ENCODE measurements at places on chromosomes 2 and 18.

DNA sequence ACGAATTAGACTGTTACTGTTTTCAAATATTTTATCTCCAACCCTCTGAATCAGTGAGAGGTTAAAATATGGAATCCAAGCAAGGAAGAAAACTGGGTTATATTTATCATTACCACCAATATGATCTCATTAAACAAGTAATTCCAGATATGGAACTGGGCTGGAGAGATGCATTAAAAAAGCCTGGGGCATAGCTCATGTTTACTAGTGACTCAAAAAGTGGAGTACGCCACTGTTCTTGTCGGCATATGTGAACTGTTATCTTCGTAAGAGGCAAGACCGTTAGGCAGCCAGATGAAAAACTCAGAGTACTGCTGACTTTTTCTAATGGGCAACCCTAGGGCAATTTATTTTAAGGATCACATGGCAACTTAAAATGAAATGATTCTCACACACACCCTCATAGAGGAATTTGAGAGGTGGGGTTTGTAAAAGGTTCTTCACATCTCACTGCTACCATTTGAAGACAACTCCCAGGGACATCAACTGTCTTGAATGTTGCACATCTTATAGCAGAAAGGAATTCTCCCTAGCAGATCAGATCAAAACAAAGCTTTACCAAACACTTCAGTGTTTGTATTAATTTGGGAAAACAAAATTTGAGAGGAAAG lies 105.2 kb upstream of the TFCP2L1 start:
- no peak for DNase-seq

DNA sequence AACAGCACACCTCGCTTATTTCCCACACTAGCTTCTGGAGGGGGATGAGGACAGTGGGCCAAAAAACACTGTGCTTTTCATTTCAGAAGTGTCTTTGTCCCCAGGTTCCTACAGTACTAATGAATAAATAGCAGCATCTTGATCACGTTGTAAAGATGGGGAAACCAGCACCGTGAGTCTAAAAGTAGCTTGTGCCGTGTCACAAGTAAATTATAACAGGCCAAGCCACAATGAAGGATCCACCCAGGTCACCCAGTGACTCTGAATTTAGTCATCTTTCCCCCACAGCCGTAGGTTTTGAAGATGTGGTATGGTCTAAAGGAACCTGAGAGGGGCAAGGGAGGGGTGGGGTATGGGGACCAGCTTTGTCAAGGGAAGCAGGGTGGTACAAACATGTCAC lies 8.8 kb downstream of the FZD7 start:
- DNase-seq, result no peak

DNA sequence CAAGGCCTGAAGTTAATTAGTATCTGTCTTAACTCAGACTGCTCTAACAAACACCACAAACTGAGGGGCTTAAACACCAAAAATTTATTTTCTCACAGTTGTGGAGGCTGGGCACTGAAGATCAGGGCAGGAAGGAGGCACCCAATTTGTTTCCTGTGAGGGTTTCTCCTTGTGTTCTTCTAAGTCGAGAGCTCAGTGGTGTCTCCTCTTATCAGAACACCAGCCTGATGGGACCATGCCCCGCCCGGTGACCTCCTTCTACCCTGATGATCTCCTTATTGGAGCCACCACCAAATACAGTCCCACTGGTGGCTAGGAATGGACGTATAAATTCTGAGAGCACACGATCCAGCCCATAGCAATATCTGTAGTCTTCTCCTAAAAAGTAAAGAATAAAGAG lies 20.5 kb downstream of the TMEM18 start:
- DNase-seq, result no peak

DNA sequence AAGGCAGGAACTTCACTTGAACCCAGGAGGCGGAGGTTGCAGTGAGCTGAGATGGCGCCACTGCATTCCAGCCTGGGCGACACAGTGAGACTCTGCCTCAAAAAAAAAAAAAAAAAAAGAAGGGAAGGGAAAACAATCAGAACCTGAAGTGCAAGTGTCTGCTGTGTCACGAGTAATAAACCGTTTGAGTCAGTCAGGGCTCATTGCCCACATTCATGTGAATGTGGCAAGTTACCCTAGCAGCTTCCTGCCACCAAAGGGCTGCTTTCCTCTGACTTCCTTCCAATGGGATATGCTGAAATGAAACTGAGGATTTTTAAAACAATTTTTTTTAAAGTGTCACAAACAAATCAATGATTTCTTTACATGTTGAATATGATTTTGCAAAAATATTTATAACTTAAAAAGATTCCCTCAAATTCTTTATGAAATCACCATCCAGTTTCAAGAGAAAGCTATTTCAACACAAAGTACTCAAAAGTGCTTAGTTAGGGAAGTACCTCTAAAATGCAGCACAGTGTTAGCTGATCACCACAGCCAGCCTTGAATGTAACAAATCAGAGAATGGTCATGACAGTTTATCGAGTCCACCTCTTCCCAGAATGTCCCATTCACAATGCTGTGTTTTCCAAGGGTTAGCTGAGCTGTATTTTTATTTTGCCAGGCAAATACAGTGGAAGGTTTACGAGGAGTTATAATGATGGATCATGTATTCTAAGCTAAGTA lies 36.4 kb downstream of the WDSUB1 start:
- no peak for DNase-seq

- no peak for DNase-seq
Observed at GRCh38 chr2:180523621-180524340, 456.6 kb upstream of the UBE2E3 start.

DNA sequence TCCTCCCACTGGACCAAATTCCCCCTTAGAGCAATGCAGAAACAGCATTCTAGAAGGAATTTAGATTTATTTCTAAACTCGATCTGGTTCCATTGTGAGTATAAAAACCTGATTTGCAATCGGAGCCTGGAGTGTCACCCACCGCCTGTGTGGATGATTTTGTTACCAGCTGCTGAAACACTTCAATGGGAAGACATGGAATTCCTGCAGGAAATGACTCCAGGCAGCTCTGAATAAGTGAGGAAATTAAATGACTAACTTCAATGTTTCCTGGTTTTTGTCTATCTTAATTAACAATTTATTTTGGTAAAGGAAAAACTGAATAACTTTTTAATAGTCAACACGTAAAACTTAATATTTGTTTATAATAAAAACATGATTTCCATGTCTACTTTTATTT lies 19.3 kb downstream of the CTAGE1 start:
- DNase-seq, result no peak

- DNase-seq, result no peak
Observed at GRCh38 chr2:46497766-46498165, 18.4 kb downstream of the TMEM247 start.

GRCh38 chr2:241425368-241425767 lies 69.3 kb downstream of the FARP2 start:
- DNase-seq, result no peak

GRCh38 chr2:211396815-211397214 lies 840.4 kb downstream of the CPS1 start:
- no peak for DNase-seq

GRCh38 chr2:26940001-26940400 lies 30.4 kb upstream of the MAPRE3 start:
- no peak for DNase-seq

DNA sequence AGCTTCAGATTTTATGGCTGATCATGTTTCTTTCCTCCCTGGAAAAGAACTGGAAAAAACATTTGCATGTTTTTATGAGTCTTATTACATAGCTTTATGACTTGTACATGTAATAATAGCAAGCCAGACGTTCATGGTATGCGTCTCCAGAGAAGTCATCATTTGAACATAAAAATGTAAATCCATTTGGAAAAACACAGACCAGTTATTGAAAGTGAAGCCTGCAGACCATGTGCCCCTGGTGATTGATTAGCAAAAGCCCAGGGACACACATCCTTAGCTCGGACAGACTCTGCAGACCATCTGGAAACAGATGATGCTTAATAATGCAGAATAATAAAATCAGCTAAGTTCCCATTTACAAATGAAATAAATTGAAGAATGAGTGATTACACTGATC lies 283.1 kb downstream of the TDRD15 start:
- DNase-seq, result no peak

- DNase-seq, result no peak
Observed at GRCh38 chr18:79442508-79443221, 46.9 kb downstream of the NFATC1 start.

- no peak for DNase-seq
Observed at GRCh38 chr2:232872826-232873225, 2.8 kb downstream of the SNORC start.

- DNase-seq, result no peak
Observed at GRCh38 chr2:45973426-45973825, 322.0 kb downstream of the PRKCE start.

GRCh38 chr2:102304268-102304667 lies 7.1 kb upstream of the IL1RL1 start:
- no peak for DNase-seq

DNA sequence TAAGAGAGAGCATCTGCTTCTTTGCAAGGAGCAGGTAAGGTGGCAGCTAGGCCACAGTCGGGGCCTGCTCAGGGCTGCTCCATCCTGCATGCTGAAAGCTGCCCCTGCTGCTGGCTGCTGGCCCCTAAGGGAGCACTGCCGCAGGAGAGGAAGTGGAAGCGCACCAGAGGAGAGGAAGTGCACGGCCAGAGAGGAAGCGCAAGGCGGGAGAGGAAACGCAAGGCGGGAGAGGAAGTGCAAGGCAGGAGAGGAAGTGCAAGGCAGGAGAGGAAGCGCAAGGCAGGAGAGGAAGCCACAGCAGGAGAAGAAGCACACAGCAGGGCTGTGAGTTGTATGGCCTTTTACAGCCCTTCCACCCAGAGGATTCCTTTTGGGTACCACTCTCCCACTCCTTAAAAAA lies 539.0 kb upstream of the TNP1 start:
- no peak for DNase-seq

DNA sequence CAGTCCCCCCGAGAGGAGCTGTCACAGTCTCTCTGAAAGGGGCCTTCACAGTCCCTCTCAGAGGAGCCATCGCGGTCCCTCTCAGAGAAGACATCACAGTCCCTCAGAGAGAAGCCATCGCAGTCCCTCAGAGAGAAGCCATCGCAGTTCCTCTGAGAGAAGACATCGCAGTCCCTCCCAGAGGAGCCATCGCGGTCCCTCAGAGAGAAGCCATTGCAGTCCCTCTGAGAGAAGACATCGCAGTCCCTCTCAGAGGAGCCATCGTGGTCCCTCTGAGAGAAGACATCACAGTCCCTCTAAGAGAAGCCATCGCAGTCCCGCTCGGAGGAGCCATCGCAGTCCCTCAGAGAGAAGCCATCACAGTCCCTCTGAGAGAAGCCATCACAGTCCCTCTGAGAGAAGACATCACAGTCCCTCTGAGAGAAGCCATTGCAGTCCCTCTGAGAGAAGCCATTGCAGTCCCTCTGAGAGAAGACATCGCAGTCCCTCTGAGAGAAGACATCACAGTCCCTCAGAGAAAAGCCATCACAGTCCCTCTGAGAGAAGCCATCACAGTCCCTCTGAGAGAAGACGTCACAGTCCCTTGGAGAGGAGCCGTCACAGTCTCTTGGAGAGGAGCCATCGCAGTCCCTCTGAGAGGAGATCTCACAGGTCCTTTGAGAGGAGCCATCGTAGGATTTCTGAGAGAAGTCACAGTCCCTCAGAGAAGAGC lies 1.3 kb upstream of the ZNF512 start:
- DNase-seq, result no peak

DNA sequence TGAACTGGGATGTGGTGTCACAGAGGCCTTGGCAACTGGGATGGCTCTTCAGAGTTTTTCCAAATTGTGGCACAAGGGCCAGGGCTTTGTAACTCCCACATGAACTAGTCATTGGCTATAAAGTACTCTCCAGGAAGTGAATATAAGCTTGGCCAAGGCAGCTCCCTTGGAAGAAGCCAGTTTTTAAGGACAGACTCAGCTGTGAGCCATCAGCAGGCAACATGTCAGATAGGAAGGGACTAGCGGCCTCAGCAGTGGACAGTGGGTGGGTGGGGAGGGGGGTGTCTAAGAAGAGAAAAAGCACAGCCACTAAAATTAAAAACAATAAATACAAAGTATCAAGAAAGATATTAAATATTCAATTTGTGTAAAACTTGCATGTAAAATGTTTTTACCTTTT lies 691.1 kb upstream of the PIK3C3 start:
- DNase-seq, result no peak

GRCh38 chr2:239238839-239239606 lies 161.8 kb downstream of the HDAC4 start:
- no peak for DNase-seq

DNA sequence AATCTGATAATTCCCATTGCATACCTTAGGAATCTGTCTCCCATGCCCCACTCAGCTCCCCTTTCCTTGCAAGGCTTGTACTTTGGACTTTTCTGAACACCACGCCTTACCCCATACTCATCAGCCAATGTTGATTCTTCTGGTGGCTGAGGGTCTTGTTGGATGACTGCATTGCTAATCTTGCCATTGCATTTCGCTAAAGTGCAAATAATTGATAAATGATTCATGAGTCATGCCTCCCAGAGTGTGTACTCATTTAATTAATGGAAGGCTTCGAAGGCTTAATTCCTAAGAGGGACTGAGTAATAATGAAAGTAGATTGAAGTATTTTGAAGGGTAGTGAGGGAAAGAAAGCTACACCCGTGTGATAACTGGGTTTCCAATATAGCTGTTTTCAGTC lies 28.0 kb upstream of the PPP1R1C start:
- DNase-seq, result no peak

DNA sequence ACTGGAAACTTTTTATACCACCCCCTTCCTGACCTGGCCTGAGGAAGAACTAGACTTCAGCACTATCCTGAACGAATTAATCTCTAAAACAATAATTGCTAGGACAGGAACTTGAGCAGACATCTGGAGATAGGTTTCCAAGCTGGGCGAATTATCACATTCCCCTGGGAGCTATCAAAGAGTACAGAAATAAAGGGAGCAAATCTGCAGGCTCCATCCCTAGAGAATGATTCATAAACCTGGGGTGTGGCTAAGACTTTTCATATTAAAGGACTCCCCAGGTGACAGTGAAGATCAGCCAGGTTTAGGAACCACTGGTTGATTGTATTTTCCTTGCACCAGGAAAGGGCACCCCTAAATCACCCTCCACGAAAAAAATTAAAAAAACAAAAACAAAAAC lies 105.6 kb upstream of the NOL4 start:
- no peak for DNase-seq

- DNase-seq, result no peak
Observed at GRCh38 chr2:113863144-113863543, 26.7 kb upstream of the ACTR3 start.

GRCh38 chr2:209907746-209908145 lies 94.7 kb upstream of the RPE start:
- DNase-seq, result no peak

DNA sequence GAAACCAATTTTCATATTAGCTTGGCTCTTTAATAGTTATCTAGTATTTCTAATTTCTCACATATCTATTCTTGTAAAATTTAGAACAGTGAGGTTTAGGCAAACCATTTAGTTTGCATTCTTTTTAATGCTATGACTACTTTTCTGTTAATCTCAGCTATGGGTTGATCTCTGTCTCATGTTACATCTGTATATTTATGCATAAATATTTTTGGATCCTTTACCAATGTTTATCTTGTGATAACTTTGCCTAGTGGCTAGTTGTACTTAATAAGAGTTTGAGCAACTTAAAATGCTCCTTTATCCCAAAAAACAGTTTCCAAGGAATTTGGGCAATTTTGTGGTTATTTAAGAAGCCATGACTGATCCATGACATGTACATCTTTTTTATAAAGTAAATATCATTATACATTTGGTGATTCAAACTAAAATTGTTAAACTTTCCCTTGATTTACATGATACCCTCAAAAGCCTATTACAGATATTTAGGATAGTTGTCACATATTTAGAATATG lies 86.3 kb downstream of the R3HDM1 start:
- no peak for DNase-seq
